ENCODE measurements at places on chromosomes 5 and 9.
A peak's percentile ranks its signal among the peaks of the same experiment; 100 is the strongest.

GRCh38 chr5:60207040-60207439, 313.5 kb upstream of the PDE4D start:
- no peak for DNase-seq

DNA sequence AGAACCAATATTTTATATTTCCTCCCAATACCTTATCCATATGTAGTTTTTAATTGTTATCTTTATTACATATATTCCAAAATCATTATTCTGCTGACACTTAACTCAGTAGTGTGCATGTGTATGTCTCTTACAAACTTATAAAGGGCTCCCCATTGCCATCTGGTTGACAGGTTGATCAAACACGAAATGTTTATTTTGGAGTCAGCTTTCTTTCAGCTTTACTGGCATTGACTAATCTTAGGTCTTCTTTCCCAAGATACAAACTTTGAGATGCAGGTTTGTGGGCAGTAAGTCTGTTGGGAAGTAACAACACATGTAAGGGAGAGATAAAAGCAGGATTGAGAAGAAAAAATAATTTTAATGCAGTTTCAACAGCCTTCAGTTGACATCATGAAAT, 716.0 kb upstream of the CHD1 start:
- no peak for DNase-seq

GRCh38 chr5:126948011-126948355, 82.4 kb downstream of the MARCHF3 start:
- DNase-seq = no peak

DNA sequence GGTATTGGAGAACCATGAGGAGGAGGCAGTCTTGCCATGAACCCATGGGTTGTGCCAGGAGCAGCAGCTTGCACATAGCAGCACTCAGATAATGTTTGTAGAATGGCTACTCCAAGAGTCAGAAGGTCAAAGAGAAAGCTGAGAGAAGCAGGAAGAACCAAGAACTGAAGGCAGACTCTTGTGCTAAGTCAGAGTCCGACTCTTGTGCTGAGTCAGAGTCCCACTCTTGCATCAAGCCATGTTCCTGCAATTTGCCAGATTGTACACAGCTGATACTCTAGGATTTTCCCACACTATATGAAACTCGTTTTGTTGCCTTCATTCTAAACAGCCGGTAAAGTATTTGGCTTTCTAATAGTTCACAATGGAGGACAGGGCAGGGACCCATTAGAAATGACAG, 26.2 kb upstream of the HSPA9 start:
- DNase-seq = peak; percentile 29

- no peak for DNase-seq
These were observed 617.6 kb downstream of the IRX1 start for GRCh38 chr5:4212981-4213819.

- no peak for DNase-seq
These were observed 471.6 kb downstream of the DNAH5 start for GRCh38 chr5:13472842-13473241.

GRCh38 chr9:121050128-121050988, at the start of gene C5:
Gene C5 (minus strand): TSS chr9:121050275. CDS start chr9:121050246, 29 bp downstream.
- no peak for DNase-seq

DNA sequence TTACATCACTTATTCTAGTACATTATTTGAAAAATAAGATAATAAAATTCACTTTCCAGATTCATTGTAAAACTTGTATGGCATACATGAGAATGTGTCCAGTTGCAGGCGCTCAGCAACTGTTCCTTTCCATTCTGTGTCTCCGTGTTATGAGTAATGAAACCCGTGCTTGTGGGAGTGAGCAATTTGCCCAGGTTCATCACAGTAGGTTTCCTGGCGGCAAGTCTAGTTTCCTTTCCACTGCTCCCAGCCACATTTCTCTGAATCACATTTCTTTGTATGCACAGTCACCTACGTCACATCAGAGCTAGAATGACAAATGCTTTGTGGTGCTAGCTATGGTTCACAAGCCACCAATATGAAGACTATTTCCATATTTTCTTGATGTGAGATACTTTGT, 39.9 kb downstream of the MOCS2 start:
- DNase-seq = peak; percentile 73

DNA sequence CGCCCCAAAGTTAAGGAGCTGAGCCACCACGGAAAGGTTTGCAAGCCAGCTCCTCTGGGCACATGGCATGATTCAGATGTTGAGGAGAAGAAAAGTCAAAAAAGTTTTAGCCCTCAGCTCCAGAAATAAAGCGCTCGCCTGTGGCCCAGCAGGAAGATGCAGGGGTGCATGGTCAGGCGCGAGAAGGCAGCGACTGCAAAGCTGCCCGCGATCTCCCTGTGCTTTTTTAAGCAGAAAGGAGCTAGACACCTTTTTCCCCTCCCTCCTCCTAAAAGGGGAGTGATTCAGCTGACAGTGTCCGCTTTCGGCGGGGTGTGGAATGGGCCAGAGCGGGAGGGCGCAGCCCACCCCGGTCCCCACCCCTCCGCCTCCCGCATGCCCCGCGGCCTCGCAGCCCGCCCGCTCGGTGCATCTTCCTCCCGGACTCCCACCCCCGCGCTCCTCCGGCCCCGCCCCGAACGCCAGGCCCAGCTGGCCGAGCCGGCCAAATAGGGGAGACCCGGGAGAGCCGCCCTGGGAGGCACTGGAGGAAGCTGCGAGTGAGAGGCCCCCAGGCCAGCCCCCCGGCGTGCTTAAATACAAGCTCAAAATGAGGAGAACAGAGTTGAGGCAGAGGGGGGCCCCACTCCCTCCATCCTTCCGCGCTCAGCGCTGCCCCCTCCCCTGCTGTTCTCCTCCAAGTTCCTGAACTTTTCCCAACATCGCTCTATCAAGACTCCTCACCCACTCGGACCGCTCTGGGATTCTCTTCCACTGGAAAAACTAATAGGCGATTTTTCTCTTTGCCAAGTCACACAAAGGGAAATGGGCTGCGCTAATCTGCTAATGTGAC, at the start of gene ADAMTS12:
ADAMTS12 (minus strand) TSS at position 203 of the 832 bp plus-strand sequence; CDS start at position 69, 134 bp downstream.
- peak; percentile 77 for DNase-seq

DNA sequence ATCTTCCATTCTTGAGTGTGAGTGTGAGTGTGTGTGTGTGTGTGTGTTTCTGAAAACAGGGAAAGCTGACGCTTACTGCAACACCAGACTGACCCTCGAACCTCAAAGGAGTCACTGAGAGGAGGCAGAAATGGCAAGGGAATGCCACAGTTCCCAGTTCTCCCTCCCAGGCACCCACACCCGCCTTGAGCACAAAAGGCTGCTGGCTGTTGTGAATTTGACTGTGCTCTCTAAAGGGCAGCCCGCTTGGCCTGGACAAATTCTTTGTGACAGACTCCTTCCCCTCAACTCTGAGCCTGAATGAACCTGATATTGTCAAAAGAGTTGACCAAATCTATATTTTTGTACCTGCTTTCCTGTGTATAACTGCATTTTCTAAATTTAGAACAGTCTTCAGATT, 245.7 kb upstream of the IRX2 start:
- DNase-seq = no peak

DNA sequence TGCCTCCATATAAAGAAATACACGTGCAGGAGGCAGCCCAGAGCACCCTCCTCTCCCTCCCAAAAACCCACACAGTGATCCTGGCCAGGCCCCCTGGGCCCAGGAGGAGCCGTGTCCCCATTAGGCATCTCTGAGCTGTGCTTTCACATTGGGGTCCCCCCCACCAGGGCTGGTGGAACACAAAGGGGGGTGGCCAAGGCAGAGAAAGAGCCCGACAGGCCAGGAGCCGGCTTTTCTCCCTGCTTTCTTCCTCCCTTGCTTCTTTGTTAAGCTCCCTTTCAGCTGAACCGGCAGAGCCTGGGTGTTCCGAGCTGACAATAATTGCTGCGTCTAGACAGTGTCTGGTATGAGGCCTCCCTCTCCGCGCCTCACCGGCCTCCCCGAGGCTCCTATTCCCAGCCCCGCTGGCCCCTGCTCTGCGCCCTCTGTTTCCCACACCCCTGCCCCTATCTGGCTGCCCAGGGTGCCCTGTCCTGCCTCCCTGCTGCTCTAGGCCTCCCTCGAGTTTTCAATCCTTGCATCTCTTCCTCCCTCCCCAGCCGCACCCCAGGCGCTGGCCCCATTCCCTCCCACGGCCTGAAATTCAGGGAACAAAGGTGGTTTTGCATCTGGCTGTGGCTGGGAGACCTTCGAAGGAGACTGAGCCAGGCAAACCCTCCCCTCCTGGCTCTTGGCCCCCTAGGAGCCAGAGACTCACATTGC, 120.6 kb downstream of the C9orf50 start:
- peak; percentile 86 for DNase-seq

Data from fibroblast of upper back skin (primary cell).